Activated T-helper 1 cell treated with anti-CD3 and anti-CD28 coated beads, Interleukin-12 subunit alpha, Interleukin-12 subunit beta, Interleukin-2, Interleukin-4 antibody, amounts not matched to agents 30 ng/mL and 10 ng/mL and 1 ng/mL, durations not matched to agents 14 hours and 24 hours and 36 hours (primary cell): ENCODE measurements at places on chromosomes 6 and 20.

GRCh38 chr6:48754641-48755040 lies 643.6 kb upstream of the PTCHD4 start:
- no peak for DNase-seq

- no peak for DNase-seq
Observed at GRCh38 chr20:3309226-3309625, 70.2 kb upstream of the SLC4A11 start.

- no peak for DNase-seq
Observed at GRCh38 chr20:17339000-17339399, 112.2 kb downstream of the PCSK2 start.

DNA sequence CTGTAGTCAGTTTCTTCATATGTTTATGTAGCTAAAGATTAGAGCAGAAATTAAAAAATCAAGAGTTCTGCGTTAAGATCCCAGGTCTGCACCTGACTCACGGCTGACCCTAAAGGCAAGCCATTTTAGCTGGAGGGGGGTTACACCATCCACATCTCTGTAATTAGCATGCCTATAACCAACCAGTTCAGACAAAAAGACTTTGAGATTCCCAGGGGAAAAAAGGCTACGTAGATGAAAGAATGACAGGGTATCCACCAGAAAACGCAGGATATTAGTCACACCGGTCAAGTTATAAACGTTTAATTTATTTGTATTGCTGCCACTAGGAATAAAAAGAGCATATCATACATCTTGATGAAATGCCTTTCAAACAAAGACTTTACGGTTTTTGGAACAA lies 299.1 kb downstream of the FOXC1 start:
- no peak for DNase-seq

DNA sequence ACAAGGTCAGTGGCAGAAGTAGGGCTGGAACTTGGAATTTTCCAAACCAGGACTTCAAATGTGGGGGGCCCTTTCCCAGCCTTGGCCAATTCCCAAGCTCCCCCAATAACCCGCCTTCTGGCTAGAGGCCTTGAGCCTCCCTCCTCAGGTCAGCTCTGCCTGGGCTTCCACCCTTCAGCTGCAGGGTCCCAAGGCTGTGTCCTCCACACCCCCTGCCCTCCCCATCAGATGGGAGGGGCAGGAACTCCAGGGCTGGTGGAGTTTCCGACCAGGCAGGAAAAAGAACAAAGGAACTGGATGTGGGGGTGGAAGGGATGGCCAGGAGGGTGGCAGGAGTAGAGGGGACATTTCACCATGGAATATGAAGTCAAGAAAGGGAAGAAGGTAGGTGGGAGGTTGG lies at the start of gene CCM2L:
Gene CCM2L (plus strand): TSS at position 338 of the 400 bp plus-strand sequence. CDS start 17 bp downstream, at position 355.
- no peak for DNase-seq

DNA sequence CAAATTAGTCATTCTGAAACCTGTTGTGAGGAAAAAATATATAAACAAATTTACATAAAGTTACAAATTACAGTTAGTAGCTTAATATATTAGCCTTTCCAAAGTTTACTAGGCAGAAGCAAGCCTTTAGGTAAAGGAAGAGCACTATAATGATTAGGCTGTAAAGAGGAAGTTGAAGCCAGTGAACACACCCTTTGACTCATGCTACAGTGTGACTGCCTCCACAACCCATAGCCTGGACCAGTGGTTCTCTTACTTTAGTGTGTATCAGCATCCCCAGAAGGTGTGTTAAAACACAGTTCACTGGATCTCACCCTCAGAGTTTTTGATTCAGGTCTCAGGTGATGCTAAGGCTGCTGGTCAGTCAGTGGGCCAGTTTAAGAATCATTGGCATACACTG lies 91.4 kb upstream of the DEFB112 start:
- no peak for DNase-seq

GRCh38 chr6:3356056-3356823 lies 97.5 kb downstream of the PSMG4 start:
- peak; percentile 9 for DNase-seq

DNA sequence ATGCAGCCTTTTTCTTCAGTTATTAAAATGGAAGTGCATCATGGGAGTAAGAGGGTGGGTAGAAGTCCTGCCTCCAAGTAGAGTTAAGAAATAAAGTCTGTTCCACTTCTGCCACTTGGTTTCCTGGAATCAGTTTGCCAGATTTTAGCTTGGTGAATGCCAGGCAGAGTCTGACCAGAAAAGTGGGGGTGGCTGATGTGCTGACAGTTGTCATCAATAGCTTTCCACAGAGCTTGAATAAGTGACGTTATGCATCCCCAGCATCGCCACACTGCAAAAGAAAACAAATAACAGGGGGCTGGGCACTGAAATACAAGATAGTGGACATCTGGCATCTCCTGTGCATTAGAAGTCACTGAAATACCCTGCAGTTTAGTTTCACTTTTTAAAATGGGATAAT lies 30.8 kb upstream of the CEP162 start:
- DNase-seq = no peak

GRCh38 chr20:53776858-53777257 lies 183.2 kb upstream of the ZNF217 start:
- DNase-seq = no peak

DNA sequence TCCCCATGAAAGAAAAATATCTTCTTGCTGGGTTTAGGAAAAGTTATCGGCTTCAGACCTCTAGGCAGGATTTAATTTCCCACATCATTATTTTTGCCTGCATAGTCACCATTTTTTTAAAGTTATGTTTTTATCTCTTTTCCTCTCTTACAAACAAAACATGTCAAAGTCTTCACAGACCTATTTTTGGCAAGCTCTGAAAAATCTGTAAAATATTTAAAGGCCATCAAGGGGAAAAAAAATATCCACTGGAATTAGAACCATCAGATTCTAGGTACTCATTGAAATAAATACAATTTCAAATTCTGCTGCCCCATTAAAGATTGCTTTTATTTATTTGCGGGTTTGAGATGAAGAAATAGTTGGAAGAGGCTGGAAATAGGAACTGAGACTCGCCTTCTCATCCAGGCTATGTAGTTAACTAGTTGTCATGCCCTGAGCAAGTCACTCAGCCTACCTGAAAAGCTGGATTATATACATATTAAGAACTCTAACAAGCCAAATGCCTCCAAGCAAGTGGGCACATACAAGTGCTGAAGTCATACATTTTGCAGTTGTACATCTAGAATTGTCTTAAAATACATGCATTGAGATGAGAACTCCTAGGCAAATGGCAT lies 101.7 kb upstream of the SASH1 start:
- DNase-seq = no peak

DNA sequence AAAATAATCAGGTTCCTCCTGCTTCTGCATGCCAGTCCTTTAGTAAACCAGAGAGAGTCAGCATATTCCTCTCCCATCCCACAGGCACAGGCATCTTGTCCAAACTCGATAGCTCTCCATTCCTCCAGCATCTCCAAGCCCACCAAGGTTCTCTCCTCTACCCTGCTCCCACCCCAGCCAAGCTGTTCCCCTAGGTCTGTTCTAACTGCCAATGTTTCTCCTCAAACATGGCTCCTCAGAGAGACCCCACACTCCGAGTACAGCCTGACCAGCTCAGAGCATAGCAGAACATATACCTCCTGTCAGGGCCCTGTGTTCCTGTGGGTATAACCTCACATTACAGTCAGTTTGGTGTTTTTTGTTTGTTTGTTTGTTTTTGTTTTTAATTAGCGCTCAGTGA lies 177.8 kb downstream of the VEGFA start:
- DNase-seq = no peak

DNA sequence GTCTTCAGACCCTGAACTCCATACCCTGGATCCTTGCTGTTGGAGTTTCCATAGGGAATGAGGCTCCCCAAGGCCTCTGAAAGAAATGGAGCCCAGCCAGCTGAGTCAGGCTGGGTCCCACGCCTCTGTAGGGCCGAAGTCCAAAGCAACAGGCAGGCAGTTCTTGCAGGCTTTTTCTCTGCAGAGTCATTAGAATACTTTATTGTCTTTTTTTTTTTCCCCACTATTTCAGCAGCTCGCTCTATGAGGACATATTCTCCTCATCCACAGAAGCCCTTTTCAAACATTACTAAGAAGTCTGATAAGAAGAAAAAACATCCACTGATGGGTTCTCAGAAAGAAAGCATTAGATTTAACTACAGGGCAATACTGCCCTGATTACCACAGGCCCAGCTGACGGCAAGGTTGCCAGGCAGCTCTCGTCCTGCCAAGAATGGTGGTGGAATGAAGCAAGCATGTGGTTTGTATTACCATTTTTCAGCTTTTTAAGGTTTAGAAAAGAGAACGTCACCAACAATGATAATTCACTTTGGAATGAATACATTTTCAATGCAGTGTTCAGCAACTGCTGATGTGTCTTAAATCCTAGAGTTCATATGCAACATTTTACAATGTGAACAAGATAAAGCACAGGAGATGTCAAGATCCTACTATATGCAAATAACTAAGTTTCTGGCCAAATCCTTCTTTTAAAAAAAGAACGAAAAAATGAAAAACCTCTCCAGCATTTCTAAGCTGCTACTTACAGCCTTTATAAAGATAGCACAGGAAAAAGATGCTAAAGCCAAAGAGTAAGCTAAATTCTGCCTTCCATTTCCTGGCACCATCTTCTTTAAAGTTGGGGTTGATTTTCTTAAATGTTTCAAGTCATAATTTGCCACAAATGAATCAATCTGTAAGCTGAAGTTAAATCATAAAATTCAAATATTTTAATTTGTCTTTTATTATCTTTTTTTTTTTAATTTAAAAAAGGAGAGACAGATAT lies 223.6 kb upstream of the CITED2 start:
- no peak for DNase-seq

DNA sequence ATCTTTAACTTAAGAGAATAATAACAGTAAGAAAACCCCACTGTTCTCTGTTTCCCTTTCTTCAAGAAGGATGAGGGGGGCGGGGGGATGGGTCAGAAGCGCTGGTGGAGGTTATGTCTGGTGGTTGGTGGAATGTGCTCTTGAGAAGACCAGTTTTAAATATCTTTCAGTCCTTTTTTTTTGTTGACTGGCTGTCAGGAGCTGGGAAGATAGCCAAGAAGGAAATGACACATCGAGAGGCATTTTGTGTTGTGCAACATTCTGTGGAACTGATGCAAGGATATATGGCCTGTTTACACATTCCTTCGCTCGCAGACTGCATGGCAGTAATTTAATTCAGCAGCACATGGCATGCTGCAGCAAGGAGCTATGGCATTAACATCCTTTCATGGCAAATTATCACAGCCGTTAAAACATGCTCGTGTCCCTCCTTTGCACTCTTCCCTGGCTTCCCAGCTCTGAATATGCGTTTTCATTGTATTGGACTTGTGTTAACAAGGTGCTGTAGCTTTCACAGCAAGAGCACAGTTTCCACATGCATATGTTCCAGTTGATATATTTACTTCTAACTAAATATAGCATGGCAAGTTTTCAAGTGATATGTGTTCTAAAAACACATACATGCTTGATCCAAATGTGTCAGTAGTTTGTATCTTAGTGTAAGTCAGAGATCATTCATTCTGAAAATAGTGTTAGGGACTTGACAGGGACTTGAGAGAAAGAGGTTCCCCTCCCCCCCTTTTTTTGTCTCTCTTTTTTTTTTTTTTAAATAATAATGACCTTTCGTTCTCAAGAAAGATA lies 68.2 kb upstream of the SUPT3H start:
- no peak for DNase-seq

DNA sequence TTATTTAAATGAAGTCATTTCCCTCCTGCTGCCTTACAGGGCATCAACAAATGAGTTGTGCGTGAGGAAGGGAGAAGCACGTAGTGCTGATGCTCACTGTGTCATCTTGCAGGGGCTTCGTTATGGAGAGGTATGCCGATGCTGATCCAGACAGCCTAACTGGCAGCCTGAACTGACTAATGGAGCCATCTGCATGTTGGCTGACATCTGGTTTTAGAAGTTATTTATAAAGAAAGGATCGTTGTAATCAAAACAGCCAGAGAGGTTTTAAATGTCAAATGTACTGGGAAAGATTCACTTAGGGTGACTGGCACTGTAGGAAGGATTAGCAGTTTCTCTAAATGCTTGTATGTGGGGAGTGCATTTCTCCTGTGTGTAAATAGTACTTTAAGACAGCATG lies 54.6 kb downstream of the FARS2 start:
- DNase-seq = no peak

GRCh38 chr6:52010806-52011205 lies 76.6 kb downstream of the PKHD1 start:
- no peak for DNase-seq

- no peak for DNase-seq
Observed at GRCh38 chr6:167856474-167856873, 29.8 kb downstream of the AFDN start.

GRCh38 chr20:41342474-41343464 lies 2.1 kb downstream of the LPIN3 start:
- no peak for DNase-seq

GRCh38 chr20:60960500-60960899 lies 291.6 kb upstream of the CDH4 start:
- no peak for DNase-seq

- DNase-seq = no peak
Observed at GRCh38 chr6:89939144-89939543, 44.9 kb downstream of the GJA10 start.
